ENCODE measurements at places on chromosomes 3 and 15.

- DNase-seq: no peak
Measured at GRCh38 chr15:92910451-92910850, 10.3 kb downstream of the CHD2 start.

GRCh38 chr3:5006755-5007202 lies 27.5 kb downstream of the BHLHE40 start:
- peak; percentile 90 for DNase-seq

GRCh38 chr3:168285506-168285905 lies 189.8 kb upstream of the GOLIM4 start:
- no peak for DNase-seq

- DNase-seq: no peak
Measured at GRCh38 chr3:47083786-47084185, 80.1 kb downstream of the SETD2 start.

GRCh38 chr15:90033006-90033405 lies 31.9 kb downstream of the ZNF710 start:
- no peak for DNase-seq

DNA sequence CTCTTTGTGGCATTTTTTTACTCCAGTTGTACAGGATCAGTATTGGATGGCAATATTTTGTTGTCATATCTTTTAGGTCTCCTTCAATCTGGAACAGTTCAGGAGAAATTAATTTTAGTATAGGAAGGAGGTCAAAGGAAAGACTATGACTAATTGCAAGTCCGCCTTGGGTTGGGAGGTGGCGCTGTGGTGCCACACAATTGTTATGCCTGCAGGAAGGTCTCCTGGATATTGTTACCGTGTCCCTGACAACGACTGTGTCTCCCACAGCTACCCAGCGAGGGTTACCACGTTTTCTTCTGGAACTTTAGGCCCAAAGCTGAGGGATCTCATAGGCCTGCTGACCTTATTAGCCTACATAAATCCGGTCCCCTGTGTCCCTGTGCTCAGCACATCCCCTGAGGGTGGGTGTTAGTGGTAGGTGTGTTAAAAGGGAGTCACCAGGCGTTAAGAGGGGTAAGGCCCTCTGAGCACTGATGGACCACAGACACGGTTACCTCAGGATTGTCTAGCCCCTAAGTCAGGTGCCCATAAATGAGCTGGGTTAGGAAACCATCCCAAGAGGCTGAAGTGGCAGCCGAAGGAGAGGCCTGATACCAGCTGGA lies 31.5 kb downstream of the KCNAB1 start:
- DNase-seq: peak; percentile 52

GRCh38 chr15:90115783-90116182 lies 13.5 kb upstream of the IDH2 start:
- DNase-seq: no peak

GRCh38 chr15:67777773-67778172 lies 47.5 kb upstream of the SKOR1 start:
- DNase-seq: no peak

- DNase-seq: no peak
Measured at GRCh38 chr3:123270818-123271217, 69.1 kb downstream of the SEC22A start.

DNA sequence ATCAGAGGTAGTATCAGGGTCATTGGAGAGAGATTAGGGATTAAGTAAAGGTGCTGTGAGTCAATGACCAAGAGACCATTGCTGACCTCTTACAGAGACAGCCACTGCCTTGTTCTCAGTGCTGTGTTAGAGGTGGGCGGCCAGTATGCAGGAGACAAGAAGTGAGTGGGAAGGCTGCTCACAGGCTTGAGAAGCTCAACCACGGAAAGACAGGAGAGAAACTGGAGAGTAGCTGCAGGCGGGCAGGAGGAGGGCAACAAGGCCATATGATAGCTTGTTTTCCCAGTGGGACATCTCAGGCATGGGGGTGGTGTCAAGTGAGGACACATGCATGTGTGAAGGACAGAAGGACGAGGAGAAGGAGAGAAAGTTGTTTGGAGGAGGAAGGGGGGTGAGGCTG lies 237.3 kb downstream of the PDCD6IP start:
- no peak for DNase-seq

- DNase-seq: no peak
Measured at GRCh38 chr15:97893967-97894366, 66.5 kb upstream of the ARRDC4 start.

DNA sequence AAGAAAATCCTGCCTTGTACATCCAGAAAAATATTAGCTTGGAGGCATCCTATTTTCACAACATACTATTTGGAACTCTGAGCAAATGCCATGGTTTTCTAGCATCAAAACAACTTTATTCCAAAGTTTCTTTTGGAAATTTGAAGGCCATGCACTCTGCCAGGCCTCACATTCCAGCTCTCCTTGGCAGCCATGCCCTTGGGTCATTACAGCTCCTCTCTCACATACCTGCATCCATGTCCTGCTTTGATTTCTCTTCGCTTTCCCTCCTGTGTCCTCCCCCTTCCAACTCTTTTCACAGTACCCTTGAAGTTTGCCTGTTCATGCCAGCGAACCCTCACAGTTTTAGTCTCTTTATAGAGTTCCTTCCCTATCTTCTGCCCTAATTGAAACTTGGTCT lies 70.9 kb upstream of the TPRG1 start:
- DNase-seq: no peak

All from CD4-positive, alpha-beta T cell treated with Interleukin-21 for 1 hour (primary cell).